ENCODE measurements at places on chromosomes 12 and 14.

- DNase-seq: no peak
These were observed 82.1 kb upstream of the FERMT2 start for GRCh38 chr14:53032838-53033390.

DNA sequence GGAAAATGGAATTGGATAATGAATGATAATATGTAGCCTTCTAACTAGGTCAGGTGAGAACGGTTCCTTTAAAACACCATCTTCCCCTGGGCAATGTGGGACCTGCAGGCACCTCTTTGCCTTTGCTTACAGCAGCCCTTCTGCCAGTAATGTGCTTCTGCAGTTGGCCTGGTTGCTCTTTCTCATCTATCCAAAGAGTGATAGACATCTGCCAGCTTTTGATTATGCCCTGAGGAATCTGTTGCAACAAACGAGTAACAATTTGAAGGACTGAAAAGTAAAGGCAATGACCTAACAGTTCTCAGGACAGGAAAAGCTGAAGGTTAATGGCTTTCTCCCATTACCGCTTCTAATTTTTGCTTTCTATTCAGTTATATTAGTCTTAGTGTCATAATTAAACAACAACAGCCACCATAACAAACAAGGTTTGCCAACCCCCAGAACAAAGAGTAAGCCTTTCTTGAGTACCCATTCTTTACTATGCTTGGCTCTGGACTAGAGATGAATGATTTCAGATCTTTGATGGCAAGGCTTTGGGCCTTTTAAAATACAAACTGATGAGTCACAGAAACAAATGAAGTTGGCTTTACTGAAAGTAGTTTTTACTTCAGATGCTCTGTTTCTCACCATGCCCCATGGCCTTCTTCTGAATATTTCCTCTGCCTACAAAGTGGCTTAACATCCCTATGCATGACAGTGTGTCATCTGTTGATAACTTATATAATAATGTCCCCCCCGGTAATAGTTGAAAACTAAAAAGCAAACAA, 76.1 kb upstream of the KRR1 start:
- no peak for DNase-seq

DNA sequence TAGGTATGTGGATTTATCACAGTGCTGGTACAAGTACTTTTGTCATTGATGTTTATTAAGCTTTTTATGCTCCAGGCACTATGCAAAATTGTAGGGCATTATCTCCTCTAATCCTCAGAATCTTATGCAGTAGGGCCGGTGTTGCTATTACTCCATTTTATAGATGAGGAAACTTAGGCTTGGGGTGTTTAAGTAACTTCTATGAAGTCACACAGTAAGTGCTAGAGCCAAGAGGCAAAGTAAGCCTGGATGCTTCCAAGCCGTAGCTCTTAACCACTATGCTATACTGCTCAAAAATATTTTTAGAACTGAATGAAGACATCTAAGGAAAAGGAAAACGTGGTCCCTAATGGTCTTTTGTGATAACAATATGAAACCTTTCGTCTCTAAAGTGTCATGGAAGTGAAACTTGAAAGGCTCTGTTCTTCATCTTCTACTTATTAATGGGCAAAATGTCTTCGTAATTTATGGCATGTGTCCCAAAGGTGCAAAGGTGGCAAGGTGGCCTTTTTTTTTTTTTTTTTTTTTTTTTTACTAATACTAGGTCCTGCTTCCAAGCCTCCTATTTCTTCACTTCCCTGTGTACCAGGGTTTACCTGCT, 85.2 kb downstream of the ETV6 start:
- no peak for DNase-seq

- DNase-seq: peak; percentile 77
These were observed 94.1 kb downstream of the EML5 start for GRCh38 chr14:88698651-88699050.

- no peak for DNase-seq
These were observed at the start of gene ENDOU for GRCh38 chr12:47725091-47725772. Gene ENDOU, minus strand, starts transcription at chr12:47725490. Its CDS starts 77 bp downstream, at chr12:47725413.

DNA sequence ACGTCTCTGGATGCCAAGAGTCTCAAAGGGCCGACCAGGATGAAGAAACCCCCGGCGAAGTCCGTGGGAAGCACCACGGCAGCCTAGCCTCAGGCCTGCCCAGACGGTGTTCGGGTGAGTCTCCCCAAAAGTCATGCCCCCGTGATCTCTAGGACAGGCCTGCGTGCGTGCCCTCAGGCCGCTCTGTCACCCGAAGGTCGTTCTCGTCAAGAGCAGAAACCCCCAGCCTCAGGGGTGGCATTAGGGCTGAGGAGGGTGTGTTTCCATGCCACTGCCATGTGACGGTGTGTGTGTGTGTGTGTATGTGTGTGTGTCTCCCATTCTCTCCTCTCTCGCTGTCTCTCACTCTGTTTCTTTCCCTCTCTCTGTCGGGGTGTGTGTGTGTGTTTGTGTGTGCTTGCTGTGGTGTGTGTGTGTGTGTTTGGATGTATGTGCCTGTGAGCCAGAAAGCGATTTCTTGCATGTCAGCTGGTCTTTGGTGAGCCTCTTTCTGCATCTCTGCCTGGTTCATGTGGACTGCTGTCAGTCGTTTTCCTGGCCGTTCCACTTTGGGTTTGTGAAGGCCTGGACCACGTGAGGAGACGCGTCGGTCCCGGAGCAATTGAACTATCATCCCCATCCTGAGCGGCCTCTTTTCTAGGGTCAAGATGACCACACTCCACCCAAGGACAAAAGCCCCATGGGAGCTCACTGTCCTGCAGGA, 772.5 kb upstream of the ALG10B start:
- DNase-seq: no peak

DNA sequence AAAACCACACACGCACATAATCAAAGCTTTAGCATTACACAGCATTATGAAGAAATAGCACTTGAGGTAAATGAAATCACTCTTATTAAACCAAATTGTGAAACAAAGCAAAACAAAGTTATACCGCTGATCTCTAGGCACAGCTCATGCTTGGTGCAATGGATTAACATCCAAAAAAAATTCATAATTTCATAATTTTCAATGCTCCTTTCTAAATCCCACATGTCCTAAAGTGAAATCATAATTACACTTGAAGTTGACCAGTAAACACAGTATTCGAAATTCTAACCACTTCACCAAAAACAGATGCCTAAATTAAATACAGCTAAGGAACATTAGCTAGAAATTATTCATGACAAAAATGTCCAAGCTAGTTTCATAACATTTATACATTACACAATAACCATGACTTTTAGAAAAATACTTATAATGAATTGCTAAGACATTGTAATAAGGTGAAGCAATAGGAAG, 1.5 kb downstream of the MLH3 start:
- DNase-seq: no peak

GRCh38 chr12:4106621-4107020, 166.9 kb upstream of the CCND2 start:
- no peak for DNase-seq

DNA sequence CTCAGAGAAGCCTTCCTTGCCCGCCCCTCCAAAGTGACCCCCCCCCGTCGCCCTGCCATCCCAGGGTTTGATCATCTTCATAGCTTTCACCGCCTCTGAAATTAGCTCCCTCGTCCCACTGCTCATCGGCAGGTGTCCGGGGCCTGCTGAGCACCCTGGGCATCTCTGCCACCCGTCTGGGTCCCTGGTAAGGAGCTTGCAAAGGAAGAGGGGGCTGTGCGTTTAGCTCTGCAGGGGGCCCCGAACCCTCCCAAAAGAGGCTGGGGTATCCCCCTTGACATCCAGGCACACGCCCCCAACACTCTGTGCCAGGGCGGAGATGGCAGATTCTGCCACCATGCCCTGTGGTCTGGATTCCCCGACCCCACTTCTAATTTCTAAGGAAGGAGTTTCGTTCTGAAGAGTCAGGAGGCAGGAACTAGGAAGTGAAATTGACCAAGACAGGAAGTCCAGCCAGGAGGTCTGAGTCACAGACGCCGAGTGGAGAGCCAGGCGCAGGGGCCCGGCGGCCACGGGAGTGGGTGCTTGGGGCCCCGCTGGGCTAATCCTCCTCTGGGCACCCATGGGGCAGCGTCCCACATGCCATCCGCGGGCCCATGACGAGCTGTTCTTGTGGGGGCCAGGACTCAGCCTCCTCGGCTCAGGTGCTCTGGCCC, 95.7 kb downstream of the RFLNA start:
- no peak for DNase-seq

- DNase-seq: no peak
These were observed 399.0 kb downstream of the NAV3 start for GRCh38 chr12:78229591-78230101.

DNA sequence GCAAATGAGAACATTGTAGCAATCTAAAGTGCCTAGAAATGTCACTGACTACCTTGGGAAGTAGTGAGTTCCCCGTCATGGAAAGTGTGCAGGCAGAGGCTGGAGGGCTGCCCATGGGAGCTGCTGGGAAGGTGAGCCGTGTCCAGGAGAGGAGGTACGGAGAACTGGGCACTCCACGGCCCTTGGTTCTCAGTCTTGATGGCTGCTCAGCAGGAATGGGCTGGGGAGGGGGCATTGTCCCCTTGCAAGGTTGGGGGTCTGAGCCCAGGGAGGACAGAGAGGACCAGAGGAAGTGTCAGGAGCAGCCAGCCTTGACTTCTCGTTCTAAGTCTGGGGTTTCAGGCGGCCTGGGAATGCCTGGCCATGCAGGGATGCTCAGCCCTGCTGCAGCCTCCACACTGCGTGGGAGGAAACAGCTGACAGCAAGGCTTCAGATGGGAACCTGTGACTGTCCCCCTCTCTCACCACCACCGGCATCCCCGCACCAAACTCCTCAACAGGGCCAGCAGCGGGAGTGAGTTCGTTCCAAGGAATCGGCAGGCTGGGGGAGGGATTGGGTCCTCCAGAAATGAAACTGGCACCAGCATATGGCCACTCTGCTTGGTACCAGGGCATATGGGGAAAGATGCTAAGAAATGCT, 140.2 kb downstream of the BCL11B start:
- DNase-seq: no peak

DNA sequence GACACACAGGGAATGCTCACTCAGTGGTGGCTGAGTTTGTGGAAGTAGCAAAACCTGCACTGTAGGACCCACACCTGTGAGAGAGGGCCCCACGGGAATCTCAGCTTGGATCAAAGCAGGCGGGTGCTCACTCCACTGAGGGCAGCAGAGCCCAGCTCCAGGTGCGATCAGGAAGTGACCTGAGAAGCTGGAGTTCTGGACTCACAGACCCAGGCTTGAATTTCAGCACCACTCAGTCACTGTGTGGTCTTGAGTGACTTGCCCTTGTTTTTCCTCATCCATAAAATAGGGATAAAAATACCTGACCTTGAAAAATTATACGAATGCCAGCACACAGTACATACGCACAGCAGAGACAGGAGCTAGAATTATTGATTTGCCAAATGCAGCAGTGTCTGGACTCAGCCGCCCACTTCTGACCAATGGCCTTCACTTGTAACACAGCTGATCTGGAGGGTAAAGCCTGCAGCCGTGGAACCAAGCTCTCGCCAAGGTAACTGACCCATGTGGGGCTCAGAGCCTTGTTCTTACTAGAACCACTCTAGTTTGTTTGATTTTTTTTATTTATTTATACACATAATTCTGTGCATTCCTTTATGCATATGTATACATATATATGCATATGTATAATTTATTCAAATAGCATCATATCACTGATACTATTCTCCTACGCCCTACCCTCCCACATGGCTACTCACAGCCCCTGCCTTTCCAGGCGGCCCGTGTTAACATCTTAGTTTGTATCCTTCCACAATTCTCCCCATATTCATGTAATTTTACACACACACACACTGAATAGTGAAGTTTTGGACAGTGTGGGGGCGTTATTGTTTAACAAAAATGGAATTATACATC, 53.9 kb downstream of the DPF3 start:
- no peak for DNase-seq

DNA sequence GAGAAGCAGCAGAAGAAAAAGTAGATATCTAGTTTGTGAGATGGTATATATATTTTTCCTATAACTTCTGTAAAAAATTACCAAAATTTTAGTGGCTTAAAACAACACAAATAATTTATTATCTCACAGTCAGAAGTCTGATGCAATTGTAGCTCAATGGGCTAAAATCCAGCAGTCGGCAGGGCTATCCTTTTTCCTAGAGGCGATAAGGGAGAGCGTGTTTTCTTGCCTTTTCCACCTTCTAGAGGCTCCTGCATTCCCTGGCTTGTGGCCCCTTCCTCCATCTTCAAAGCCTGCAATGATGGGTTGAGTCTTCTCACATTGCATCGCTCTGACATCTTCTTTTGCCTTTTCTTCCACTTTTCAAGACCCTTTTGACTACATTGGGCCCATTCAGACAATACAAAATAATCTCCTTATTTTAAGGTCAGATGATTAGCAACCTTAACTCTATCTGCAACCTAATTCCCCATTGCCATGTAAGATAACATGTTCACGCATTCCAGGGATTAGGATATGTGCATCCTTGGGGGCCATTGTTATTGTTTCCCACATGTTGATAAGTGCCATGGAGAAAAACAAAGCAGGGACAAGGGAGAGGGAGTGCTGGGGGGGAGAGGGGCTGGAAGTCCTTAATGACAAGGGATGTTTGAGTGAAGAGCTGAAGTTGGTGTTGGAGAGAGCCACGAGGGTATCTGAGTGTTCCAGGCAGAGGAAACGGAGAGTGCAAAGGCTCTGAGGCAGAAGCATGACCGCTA, 13.8 kb upstream of the DDX47 start:
- no peak for DNase-seq

DNA sequence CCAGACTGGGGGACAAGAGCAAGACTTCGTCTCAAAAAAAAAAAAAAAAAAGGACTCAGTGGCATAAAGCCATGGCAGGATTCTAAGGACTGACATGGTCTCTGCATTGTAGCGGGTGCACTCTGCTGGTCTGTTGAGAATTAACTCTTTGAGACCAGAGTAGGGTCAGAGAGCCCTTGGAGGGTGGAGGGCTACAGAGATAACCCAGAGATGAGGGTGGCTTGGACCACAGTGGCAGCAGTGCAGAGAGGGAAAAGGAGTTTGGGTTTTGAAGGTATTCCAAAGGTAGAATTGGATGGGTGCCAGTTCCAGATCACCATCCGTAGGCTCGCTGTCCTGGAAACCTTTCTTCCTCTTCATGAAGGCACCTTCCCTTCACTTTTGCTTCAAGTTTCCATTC, 14.3 kb upstream of the DYNC1H1 start:
- no peak for DNase-seq

- DNase-seq: no peak
These were observed 35.0 kb downstream of the ERH start for GRCh38 chr14:69363055-69363454.

- DNase-seq: no peak
These were observed 154.0 kb downstream of the DICER1 start for GRCh38 chr14:95003099-95003960.

Data from keratinocyte (primary cell).